GM03348 (cell line): ENCODE measurements at places on chromosomes 1 and 21.
A peak's percentile ranks its signal among the peaks of the same experiment; 100 is the strongest.

DNA sequence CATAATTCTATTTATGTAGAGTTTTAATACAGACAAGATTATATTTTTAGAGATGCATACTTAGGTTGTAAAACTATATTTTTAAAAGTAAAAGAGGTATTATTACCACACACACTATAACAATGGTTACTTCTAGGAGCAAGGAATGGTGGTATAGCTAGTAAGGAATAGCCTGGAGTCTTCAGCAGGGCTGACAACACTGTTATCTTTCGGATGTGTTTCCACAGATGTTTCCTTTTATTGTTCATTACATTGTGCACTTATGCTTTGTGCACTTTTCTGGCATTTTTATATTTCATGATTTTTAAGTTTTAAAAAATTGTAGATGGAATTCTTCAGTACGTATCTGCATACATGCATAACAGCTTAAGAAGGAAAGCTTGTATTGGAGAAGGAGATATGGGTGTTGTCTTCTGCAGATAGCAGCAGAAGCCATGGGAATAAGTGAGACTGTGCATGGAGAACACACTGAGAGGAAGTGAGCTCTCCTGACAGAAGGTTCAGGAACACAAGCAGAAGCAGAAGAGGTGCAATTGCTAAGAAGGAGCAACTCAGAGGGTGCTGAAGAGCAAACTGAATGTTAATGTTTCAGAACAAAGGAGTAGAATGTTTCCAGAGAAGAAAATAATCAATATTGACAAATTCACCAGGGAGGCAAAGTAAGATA lies 91.8 kb downstream of the UCHL5 start:
- no peak for DNase-seq

GRCh38 chr1:47660622-47661021 lies 222.8 kb downstream of the FOXD2 start:
- DNase-seq: no peak

DNA sequence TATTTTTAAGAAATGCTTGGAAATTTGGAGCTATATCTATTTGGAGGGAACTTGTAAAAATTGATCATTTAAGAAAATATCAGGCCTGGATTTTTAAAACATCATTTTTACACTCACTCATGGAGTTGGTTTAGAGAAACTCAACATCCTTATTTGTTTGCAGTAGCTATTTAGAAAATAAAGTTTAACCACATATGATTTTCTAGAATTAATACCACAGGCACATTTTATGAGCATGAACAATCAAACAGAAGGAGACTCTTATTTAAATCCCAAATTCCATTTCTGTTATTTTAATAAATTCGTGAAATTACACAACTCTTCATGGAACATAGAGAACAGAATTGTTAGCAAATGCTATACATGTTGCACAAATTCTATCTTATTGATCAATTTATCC lies 3.2 kb downstream of the CDKN2C start:
- no peak for DNase-seq

DNA sequence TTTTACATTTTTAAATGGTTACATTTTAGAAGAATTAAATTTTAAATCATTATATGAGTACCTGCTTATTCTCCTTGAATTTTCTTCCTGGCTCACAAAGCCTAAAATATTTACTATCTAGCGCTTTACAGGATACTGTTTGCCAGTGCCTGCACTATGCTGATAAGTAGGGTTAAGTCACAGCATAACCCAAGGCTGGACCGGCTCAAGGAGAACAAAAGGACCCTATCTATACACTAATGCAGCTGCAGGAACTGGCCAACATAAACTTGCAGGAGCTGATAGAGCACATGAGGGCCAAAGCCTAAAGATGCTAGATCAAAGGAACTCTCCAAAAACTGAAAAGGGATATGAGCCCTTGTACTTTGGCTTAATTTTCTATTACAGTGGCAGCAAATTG lies 1086.9 kb upstream of the TMPRSS15 start:
- no peak for DNase-seq

GRCh38 chr1:114034567-114035303 lies 55.5 kb downstream of the OLFML3 start:
- DNase-seq: no peak

DNA sequence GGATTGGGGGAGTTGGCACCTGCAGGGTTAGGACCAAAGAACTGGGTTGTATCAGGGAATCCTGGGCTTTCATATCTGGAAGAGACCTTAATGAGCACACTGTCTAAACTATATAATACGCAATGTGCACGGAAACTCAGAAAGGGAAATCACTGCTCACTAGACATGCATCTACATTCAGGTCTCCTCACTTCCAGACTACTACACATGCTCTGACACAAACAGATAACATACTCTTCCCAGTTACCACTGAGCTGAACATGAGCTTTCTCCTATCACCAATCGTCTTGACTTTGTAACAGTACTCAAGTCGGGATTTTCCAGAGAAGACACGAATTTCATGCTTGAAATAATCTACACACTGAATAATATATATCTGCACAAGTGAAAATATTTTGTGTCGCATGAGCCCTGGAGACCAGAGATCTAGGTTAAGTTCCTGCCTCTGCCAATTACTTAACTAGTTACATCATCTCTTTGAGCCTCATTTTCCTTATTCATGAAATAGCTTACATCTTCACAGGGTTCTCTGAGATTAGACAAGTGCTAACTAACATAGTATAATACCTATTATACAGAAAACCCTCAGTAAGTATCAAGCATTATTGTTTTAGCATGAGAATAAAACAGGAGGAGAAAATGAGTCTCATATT lies 101.1 kb downstream of the JAK1 start:
- no peak for DNase-seq

- DNase-seq: peak; percentile 91
Observed at GRCh38 chr1:7070389-7071029, 285.3 kb downstream of the CAMTA1 start.

DNA sequence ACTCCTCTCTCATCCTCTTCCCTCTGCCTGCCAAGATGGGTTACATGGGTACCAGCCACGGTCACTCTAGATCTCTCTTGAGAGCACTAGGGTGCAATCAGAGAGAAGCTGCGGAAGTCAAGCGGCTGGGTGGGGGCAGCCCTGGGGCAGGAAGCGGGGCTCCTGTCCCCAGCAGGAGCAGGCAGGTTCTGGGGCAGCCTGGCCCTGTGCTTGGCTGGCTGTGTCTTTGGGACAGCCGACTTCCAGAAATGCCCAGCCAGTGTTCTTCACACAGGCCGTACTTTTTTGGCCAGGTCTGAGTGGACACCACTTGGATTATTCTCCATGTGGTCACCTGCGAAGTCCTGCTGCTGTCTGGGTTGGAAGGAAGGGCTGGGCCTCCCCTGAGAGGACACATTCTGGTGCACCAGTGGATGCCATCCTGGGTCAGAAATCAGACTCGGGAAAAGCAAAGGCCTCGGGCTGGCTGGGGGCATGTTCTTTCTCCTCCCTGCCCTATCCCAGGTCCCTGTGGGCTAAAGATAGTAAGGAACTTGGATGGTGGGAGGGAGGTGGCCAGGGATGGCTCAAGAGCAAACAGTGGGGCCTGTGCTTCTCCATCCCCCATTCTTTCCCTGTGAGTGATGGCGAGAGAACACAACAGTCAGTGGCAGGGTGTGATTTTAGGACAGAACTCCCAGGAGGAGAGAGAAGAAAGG lies 93.7 kb downstream of the ITPKB start:
- no peak for DNase-seq

GRCh38 chr1:208604295-208604694 lies 360.1 kb upstream of the PLXNA2 start:
- DNase-seq: no peak

DNA sequence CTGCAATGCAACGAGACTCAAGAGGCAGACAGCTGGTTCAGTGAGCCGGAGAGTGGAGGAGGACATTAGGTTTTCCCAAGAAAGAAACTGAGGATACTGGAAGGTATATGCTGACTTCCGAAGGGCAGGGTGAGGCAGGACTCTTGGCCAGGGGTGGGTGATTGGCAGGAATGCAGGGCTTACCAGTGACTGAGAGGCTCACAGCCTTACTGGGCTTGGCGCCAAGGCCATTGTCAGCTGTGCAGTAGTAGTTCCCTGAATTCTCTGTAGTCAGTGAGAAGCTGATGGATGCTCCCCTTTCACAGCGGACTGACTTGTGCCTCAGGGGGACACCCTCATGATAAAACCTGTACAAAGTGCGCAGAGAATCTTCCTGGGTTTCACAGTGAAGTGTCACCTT lies 9.6 kb downstream of the FCRL5 start:
- DNase-seq: no peak

DNA sequence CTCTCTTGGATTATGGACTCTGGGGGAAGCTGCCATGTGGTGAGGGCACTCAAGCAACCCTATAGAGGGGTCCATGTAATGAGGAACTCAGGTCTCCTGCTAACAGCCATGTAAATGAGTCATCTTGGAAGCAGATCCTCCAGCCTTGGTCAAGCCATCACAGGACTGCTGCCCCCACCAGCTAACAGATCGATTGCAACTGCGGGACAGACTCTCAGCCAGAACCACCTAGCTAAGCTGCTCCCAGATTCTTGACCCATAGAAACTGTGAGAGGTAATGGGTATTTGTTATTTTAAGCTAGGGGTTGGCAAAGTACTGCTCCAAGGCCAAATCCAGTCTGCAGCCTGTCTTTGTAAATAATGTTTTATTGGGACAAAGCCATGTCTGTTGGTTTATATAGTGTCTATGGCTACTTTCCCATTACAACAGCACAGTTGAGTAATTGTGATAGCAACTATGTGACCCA lies 27.6 kb upstream of the MAP3K7CL start:
- DNase-seq: no peak

GRCh38 chr1:172779491-172779890 lies 120.6 kb downstream of the FASLG start:
- DNase-seq: no peak

- DNase-seq: no peak
Observed at GRCh38 chr1:114756009-114756892, 1.5 kb downstream of the CSDE1 start.

GRCh38 chr1:4962836-4963235 lies 308.4 kb downstream of the AJAP1 start:
- no peak for DNase-seq

GRCh38 chr21:42568866-42569731 lies 55.4 kb downstream of the SLC37A1 start:
- DNase-seq: no peak

- peak; percentile 16 for DNase-seq
Observed at GRCh38 chr1:58785442-58786058, 1.7 kb upstream of the JUN start.

DNA sequence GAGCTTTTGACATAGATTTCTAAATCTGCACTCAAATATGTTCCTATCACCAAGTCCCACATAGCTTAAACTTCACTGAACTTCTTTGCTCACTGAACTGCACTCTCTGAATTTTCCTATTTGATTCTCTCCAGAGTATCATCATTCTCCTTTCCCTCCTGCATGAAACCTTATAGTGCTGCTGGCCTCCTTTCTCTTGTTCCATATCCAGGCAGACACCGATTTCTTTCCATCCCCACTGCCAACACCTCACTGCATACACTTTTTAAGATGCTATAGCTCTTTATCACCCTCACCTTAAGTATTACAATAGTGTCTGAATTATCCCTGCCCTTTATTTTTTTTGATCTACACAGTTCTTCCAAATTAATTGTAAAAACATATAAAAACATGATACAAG lies 3.1 kb upstream of the TRIM45 start:
- no peak for DNase-seq
